ENCODE measurements at places on chromosomes 2 and 18. TPM values are rescaled to one million over a fixed set of nuclear protein-coding genes. Genes with fewer than 3 reads are reported as not detected.
A peak's percentile ranks its signal among the peaks of the same experiment; 100 is the strongest.

DNA sequence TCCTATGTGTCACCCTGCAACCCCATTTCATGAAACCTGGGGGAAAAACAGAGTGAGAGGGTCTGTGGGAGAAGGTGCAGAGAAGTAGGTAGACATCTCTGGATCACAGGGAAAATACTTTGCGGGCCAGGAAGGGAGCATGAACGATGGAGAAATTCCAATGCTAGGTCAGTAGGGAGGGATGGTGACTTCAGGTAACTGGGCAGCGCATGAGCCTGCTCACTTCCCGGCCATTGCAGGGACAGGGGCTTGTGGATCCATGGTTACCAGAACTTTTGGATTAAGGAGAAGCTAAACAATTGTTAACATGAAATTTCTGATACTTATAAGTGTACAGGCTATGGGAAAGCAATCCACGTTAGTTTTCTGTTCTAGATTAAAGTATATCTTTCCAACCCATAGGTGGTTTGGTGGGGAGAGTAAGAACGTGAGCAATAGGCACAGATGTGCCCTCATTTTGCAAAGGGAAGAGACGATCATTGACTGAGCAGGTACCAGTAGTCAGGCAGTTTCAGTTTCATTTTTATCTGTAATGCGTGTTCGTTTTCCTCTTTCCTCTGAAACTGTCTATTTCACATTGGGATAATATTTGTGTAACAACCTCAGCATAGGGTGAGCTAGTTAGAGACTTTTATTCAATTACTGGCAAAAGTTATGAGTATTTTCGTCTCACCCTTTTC, 65.0 kb downstream of the NYAP2 start:
- peaks cover 8% of the 10 kb centered on the region for H3K4me1 ChIP-seq
- DNase-seq: peak; percentile 60
- no peak overlapping the region for H3K27ac ChIP-seq
- H3K27me3 ChIP-seq: no peaks in the 10 kb centered on the region
- peak overlapping the region; percentile 54 for H3K4me3 ChIP-seq

GRCh38 chr2:241568726-241569125, 10.2 kb downstream of the BOK start:
- no peak overlapping the region for H3K27ac ChIP-seq
- no peaks in the 10 kb centered on the region for H3K36me3 ChIP-seq
- no peak overlapping the region for H3K4me3 ChIP-seq
- no peak for DNase-seq

- peaks cover 4% of the 10 kb centered on the region for H3K27me3 ChIP-seq
- no peak overlapping the region for H3K27ac ChIP-seq
- DNase-seq: no peak
- H3K4me1 ChIP-seq: no peaks in the 10 kb centered on the region
- no peaks in the 10 kb centered on the region for H3K36me3 ChIP-seq
These were observed 86.3 kb downstream of the MDH1 start for GRCh38 chr2:63675026-63675425.

- H3K27me3 ChIP-seq: peaks cover 2% of the 10 kb centered on the region
- H3K4me1 ChIP-seq: no peaks in the 10 kb centered on the region
- DNase-seq: no peak
- H3K36me3 ChIP-seq: no peaks in the 10 kb centered on the region
These were observed 55.0 kb upstream of the SPRED2 start for GRCh38 chr2:65487404-65487803.

The UNC50 gene
- 17.5 TPM for total RNA-seq

DNA sequence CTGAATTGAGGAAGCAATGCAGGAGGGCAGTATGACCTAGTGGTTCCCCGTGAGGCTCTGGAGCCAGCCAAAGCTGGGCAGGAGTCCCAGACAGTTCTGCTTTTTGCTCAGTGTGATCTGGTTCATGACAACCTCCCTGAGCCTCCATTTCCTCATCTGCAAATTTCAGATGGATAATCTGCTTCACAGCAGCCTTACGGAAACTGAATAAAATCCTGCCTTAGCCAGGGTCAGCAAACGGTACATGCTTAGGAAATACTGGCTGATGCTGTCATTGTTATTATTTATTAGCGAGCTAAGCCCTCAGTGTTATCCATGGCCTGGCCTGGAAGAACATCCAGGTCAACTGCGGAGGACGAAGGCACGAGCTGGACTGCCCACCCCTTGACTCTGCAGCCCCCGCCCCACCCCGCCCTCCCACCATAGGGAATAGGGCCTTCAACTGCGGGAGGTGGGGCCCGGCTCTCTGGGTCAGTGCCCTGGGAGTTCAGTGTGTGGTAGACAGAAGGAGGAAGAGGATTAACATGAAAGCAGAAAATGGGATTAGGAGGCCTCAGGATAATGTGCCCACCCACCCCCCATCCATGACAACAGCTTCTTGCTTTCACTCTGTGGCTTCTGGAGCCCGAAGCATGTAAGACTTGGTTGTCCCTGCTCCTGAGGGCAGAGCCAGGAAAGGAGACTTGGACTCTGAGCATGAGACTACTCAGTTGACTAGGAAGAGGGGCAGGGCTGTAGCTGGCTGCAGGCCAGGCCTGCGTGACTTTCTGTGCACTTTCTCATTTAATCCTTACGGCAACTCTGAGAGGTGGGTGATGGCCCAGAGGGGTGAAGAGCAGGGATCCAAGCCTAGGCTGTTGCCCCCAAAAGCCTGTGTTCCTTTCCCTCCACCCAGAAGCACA, 13.1 kb downstream of the PKDCC start:
- DNase-seq: no peak
- no peak overlapping the region for H3K4me3 ChIP-seq
- no peaks in the 10 kb centered on the region for H3K4me1 ChIP-seq
- H3K27me3 ChIP-seq: no peaks in the 10 kb centered on the region

The MARCHF4 gene
- not detected for total RNA-seq

DNA sequence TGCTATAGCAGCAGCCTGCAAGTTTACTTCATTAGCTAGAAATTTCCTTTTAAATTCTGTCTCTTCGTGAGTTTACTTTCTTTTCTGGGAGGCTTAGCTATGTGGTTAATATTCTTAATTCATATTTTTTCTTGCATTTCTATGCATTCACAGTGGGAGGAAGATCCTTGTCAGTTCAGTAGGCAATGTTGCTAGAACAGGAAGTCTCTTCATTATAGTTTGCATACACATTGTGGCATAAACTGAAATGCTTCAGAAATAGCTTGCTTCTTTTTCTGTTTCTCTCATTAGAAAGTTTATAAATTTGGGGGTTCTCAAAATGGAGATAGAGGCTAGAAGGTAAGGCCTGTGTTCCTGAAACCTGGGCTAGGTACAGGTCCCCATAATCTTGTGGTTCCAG, 8.1 kb upstream of the ARHGAP15 start:
- H3K27me3 ChIP-seq: no peaks in the 10 kb centered on the region
- H3K36me3 ChIP-seq: no peaks in the 10 kb centered on the region
- DNase-seq: no peak
- H3K4me1 ChIP-seq: peaks cover 25% of the 10 kb centered on the region
- no peak overlapping the region for H3K27ac ChIP-seq

DNA sequence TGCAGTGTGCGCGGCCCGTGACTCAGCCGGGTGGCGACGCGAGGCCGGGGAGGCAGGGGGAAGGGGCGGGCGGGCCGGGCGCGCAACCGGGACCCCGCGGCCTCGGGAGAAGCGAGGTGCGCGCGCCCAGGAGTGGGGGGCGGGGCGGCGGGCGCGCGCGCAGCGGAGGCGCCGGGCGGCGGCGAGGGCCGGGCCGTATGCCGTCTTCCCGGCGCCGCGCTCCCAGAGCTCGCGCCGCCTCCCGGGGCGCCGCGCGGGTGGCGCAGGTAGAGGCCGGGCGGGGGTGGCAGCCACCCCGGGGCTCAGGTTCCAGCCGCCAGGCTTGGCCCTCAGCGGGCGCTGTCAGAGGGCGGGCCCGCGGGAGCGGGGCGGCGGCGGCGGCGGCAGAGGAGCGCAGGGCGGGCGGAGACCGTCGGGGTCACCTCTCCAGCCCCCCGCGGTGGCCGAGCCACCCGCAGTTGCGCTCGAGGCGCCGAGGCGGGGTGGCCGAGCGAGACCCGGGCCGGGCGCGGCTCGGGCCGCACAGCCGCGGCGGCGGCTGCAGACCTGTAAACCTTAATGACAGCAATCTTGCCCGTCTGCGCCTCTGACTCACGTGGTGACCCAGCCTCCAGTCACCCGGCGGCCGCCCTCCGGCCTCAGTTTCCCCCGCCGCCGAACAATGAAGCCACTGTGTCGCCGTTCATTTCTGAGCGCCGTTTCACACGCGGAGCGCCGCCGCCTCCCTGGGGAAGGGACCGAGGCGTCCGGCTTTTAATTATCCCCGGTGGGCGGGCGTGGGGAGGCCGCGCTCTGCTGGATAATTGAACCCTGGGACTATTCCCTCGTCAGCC, 25.3 kb upstream of the SMAD7 start:
- H3K36me3 ChIP-seq: no peaks in the 10 kb centered on the region
- H3K27me3 ChIP-seq: no peaks in the 10 kb centered on the region
- peak; percentile 45 for DNase-seq
- no peak overlapping the region for H3K27ac ChIP-seq
- H3K4me3 ChIP-seq: peak overlapping the region; percentile 52

- peak overlapping the region; percentile 76 for H3K4me3 ChIP-seq
- peak overlapping the region; percentile 46 for H3K27ac ChIP-seq
- DNase-seq: no peak
- no peaks in the 10 kb centered on the region for H3K27me3 ChIP-seq
These were observed 1.2 kb downstream of the ATG9A start for GRCh38 chr2:219228041-219228910.

- H3K27me3 ChIP-seq: no peaks in the 10 kb centered on the region
- no peak overlapping the region for H3K27ac ChIP-seq
- H3K4me1 ChIP-seq: no peaks in the 10 kb centered on the region
- no peaks in the 10 kb centered on the region for H3K36me3 ChIP-seq
These were observed 24.0 kb upstream of the LPIN1 start for GRCh38 chr2:11722292-11723060.

- H3K27ac ChIP-seq: no peak overlapping the region
- H3K4me3 ChIP-seq: no peak overlapping the region
- H3K27me3 ChIP-seq: peaks cover 4% of the 10 kb centered on the region
- peaks cover 13% of the 10 kb centered on the region for H3K4me1 ChIP-seq
These were observed 201.7 kb downstream of the MREG start for GRCh38 chr2:215811409-215812345.

DNA sequence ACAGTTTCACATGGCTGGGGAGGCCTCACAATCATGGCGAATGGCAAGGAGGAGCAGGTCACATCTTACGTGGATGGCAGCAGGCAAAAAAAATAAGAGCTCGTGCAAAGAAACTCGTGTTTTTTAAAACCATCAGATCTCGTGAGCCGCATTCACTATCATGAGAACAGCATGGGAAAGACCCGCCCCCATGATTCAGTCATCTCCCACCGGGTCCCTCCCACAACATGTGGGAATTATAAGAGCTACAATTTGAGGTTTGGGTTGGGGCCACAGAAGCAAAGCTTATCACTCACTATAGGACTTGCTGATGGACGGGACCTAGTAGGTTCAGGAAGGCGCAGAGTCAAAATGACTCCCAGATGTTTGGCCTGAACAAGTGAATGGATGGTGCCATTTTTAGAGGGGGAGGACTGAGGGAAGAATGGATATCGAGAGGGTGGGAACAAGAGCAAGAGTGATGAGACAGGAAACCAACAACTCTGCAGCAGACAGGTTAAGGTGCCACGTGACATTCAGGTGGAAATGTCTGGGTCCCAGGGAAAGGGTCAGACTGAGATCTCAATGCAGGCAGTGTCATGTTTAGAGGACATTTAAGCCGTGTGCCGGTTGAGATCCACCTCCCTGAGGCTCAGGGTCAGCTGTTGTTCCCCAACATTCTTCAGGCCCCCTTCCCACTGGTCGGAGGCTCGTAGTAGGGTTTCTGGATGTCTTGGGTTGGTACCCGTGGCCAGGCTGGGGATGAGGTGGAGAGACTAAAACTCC, 85.7 kb downstream of the MYCN start:
- no peaks in the 10 kb centered on the region for H3K36me3 ChIP-seq
- H3K4me1 ChIP-seq: no peaks in the 10 kb centered on the region
- no peak overlapping the region for H3K27ac ChIP-seq
- no peaks in the 10 kb centered on the region for H3K27me3 ChIP-seq

- no peaks in the 10 kb centered on the region for H3K27me3 ChIP-seq
- no peaks in the 10 kb centered on the region for H3K36me3 ChIP-seq
- H3K4me1 ChIP-seq: no peaks in the 10 kb centered on the region
These were observed 172.9 kb downstream of the CMPK2 start for GRCh38 chr2:6692819-6693218.

- H3K4me3 ChIP-seq: no peak overlapping the region
- no peaks in the 10 kb centered on the region for H3K27me3 ChIP-seq
These were observed 148.3 kb downstream of the LAMA3 start for GRCh38 chr18:23837591-23837990.

GRCh38 chr2:221480821-221481220, 91.3 kb downstream of the EPHA4 start:
- DNase-seq: no peak
- H3K4me1 ChIP-seq: no peaks in the 10 kb centered on the region
- no peak overlapping the region for H3K4me3 ChIP-seq
- H3K36me3 ChIP-seq: peaks cover 8% of the 10 kb centered on the region
- no peaks in the 10 kb centered on the region for H3K27me3 ChIP-seq

DNA sequence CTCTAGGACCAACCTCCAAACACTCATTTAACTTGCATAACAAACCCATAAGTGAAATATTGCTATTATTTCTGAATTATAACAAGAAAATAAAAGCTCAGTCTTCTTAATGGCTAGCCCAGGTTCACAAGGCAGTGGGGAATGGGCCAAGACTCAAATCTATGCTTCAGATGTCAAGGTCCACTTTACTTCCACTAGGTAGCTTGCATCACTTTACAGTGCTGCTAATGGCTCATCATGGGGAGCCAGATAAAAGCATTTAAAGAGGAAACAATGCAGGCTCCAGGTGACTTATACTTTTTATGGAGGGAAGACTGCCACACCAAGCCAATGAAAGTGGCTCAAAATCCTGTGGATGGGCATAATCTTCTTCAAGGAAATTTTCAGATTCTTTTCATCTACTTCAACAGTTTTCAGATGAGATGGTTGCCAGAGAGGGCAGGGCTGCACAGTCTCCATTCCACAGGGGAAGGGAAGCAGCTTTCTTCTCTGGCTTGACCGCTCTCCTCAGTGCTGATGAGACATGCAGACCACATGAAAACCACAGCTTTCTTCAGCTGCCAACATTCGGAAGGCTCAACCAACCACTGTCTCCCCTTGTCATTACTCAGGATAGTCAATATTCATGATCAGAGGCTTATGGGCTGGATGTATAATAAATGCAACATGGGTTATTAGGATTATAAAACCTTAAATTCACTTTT, 361.9 kb upstream of the MEX3C start:
- H3K36me3 ChIP-seq: no peaks in the 10 kb centered on the region
- no peak overlapping the region for H3K27ac ChIP-seq
- H3K4me1 ChIP-seq: no peaks in the 10 kb centered on the region
- peaks cover 6% of the 10 kb centered on the region for H3K27me3 ChIP-seq
- no peak overlapping the region for H3K4me3 ChIP-seq

DNA sequence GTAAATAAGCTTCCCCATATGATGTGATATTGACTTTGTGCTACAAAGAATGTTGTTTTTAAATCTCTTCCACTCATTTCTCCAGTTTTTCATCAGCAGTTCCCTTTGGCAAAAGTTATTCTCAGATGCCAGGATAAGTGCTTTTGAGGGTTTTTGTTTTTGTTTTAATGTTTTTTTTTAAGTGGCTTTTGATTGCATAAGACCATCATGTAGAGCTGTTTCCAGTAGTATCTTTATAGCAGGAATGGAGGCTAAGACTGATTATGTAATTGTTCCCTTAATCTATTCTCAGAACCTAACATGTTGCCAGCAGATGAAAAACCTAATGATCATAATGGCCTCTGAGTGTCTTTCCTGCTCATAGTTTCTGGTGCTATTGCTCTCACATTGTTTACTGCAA, 77.9 kb downstream of the CABLES1 start:
- H3K27me3 ChIP-seq: no peaks in the 10 kb centered on the region
- no peak for DNase-seq
- no peak overlapping the region for H3K27ac ChIP-seq
- no peaks in the 10 kb centered on the region for H3K36me3 ChIP-seq

The HOXD13 gene
- total RNA-seq: not detected

The PLB1 gene
- total RNA-seq: 1.6 TPM

All from CD4-positive, alpha-beta T cell (primary cell).